ENCODE measurements at places on chromosomes 2 and 18. TPM values are rescaled to one million over a fixed set of nuclear protein-coding genes. Genes with fewer than 3 reads are reported as not detected.
A peak's percentile ranks its signal among the peaks of the same experiment; 100 is the strongest.

DNA sequence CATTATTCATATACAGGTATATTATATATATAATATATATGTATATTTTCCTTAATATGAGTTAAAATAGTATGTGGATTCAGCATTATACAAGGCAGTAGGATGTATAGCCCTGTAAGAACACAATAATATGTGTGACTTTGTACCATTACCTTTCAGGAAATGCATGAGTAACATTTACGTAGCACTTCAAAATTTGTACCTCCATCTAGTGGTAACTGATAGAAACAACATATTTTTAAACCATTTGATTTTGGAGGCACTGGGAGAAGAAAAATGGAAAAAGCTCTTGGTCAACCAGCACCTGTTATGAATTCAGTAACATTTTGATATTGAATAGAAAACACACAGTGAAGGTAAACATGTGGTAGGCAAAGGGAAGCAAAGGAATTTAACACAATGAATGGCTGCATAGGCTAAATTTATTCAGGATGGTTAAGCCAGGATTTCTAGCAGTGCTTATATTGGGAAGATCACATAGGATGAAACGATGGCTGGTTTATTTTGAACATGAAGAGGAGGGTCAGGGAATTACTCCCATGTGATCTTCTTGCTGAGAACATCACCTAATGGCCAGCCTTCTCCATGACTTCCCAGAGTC, 565.5 kb downstream of the CCDC85A start:
- no peaks in the 10 kb centered on the region for H3K4me1 ChIP-seq
- no peak for DNase-seq
- H3K27me3 ChIP-seq = no peaks in the 10 kb centered on the region
- H3K36me3 ChIP-seq = no peaks in the 10 kb centered on the region

GRCh38 chr2:26251893-26252292, 7.2 kb downstream of the HADHB start:
- H3K36me3 ChIP-seq = peaks cover 12% of the 10 kb centered on the region
- H3K4me1 ChIP-seq = peaks cover 17% of the 10 kb centered on the region
- no peak overlapping the region for H3K4me3 ChIP-seq
- no peak overlapping the region for H3K27ac ChIP-seq
- H3K27me3 ChIP-seq = no peaks in the 10 kb centered on the region

- H3K36me3 ChIP-seq = no peaks in the 10 kb centered on the region
- no peaks in the 10 kb centered on the region for H3K27me3 ChIP-seq
- H3K27ac ChIP-seq = no peak overlapping the region
These were observed 66.7 kb downstream of the SKA1 start for GRCh38 chr18:50441501-50441900.

DNA sequence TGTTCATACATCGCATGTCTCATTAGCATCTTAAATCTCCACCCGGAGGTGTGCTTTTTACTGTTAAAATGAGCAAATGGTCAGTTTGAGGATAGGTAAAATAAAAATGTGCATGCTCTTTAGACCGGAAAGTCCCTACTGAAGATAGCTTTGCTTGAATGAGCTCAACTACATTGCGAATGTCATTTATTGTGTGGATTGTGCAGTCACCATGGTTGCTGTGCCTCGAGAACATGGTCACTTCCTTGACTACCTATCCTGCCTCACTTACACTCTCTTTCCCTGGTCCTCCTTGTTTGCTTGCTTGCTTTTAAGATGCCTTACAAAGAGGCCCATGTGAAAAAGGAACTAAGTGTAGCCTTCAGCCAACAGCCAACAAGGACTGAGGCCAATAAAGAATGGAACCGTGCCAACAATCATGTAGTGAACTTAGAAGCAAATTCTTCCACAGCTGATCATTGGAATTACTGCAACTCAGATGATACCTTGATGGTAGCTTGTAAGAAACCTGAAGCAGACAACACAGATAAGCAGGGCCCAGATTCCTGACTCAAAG, 72.2 kb upstream of the BARD1 start:
- no peaks in the 10 kb centered on the region for H3K36me3 ChIP-seq
- H3K27ac ChIP-seq = no peak overlapping the region
- no peak overlapping the region for H3K4me3 ChIP-seq
- DNase-seq = no peak

- DNase-seq = no peak
- peaks cover 2% of the 10 kb centered on the region for H3K27me3 ChIP-seq
- peaks cover 1% of the 10 kb centered on the region for H3K4me1 ChIP-seq
These were observed 130.3 kb upstream of the RAB12 start for GRCh38 chr18:8478968-8479370.

GRCh38 chr2:7363906-7364305, 446.7 kb downstream of the RNF144A start:
- H3K27ac ChIP-seq = no peak overlapping the region
- H3K36me3 ChIP-seq = no peaks in the 10 kb centered on the region

GRCh38 chr2:180733330-180733729, 247.1 kb upstream of the UBE2E3 start:
- no peak for DNase-seq
- H3K4me3 ChIP-seq = no peak overlapping the region
- H3K4me1 ChIP-seq = no peaks in the 10 kb centered on the region
- H3K27ac ChIP-seq = no peak overlapping the region
- peaks cover 2% of the 10 kb centered on the region for H3K27me3 ChIP-seq
- H3K36me3 ChIP-seq = no peaks in the 10 kb centered on the region

DNA sequence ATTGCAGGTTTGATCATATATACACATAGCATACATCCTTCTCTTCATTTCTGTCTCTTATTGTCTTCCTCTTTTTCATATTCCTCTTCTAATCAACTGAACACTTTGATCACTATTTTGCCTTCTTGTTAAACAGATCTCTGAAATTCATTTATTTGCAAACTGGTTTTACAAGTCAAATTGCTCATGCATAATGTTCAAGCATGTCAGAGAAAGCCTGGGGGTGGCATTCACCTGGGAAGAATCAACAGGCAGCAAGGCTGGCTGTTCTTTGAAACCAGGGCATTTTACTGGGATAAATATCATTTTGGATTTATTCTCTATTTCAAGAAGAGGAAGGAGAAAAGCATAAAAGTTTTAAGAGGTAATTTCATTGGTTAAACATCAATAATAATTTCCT, 66.9 kb upstream of the LRATD1 start:
- DNase-seq = no peak
- no peak overlapping the region for H3K27ac ChIP-seq
- H3K4me3 ChIP-seq = no peak overlapping the region
- H3K27me3 ChIP-seq = no peaks in the 10 kb centered on the region
- H3K36me3 ChIP-seq = no peaks in the 10 kb centered on the region

DNA sequence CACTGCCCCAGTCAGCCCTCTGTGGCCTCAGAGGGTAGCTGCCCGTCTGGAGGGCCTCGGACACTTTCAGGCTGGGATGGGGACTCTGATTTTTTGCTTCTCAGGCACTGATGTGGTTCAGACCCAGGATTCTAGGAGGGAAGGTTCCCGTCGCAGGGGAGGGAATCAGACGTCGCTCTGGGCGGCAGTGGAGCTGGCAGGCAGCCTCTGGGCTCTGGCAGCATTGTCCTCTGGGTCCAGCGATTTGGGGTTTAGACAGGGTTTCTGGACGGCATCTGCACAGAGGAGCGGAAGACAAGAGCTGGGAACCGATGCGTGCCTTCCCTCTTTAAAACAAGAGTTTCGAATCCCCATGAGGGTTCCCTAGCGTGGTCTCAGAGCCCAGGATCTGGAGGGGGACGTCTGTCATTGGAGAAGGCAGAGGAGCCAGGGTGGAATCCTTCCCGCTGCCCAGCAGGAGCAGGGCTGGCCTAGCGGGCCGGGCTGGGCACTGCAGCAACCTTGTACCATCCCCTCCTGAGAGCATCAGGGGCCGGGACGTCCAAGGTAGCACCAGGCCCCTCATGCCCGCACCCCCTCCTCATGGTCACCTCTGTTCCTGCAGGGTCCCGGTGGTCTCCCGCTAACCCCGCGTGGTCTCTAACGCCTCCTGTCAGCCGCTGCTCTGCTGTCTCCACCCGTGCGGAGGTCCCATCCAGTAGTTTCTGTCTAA, 246.0 kb downstream of the AGAP1 start:
- H3K36me3 ChIP-seq = no peaks in the 10 kb centered on the region
- H3K27me3 ChIP-seq = no peaks in the 10 kb centered on the region
- H3K4me3 ChIP-seq = no peak overlapping the region
- no peak overlapping the region for H3K27ac ChIP-seq
- no peaks in the 10 kb centered on the region for H3K4me1 ChIP-seq
- DNase-seq = no peak

DNA sequence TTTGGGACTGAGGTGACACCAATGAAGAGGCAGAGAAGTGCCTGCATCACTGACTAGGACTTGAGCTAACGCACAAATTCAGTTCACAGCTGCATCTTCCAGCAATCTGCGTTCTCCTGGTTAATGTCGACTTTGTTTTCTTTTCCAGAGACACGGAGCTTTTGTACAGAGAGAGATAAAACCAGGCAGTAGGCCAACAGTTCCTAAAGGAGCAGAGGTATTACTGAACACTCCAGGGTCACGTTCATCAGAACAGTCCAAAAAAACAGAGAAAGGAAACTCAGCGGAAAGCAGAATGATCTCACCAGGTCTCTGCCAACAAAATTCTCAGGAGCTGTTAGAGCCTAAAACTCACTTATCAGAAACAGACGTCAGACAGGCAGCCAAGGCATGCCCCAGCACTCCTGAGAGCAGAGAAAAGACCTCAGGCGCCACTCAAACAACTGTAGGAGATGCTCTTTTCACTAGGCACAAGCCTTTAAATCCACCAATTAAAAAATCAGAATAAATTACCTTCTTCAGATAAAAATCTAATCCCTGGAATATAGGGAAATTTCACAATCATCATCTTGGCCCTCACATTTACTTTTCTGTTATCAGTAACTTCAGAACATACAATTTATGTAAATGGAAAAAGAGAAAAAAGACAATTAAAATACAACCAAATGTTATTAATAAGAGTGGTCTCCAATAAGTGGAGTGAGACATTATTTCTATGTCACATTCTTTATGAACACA, 95.9 kb upstream of the SPTBN1 start:
- no peaks in the 10 kb centered on the region for H3K36me3 ChIP-seq
- no peak overlapping the region for H3K27ac ChIP-seq
- DNase-seq = no peak
- H3K27me3 ChIP-seq = peaks cover 17% of the 10 kb centered on the region
- H3K4me3 ChIP-seq = no peak overlapping the region

DNA sequence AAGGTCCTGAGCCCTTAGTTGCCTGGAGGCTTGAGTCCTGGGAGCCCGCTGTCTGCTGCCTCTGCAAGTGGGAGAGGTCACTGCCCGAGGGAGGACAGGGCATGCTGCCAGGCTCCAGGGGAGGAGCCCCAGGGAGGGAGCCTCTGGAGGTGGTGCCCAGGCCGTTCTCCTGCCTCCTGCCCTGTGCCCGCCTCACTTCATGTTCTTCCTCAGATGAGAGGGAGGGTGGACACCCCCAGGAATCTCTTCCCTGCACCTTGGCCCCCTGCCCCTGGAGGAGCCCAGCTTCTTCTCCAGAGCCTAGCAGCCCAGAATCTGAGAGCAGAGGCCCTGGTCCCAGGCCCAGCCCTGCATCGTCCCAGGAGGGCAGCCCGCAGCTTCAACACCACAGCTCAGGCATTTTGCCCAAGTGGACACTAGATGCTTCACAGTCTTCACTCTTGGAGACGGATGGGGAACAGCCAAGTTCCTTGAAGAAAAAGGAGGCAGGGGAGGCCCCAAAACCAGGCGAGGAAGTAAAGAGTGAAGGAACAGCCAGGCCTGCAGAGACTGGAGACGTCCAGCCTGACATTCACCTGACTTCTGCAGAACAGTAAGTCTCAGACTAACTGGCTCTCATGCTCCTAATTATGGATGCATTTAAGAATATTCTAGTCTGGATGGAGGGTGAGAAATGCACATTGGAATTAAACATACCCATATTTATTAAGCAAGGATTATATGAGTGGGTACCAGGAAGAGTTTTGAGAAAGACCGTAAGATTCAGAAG, 12.1 kb downstream of the PSD4 start:
- no peaks in the 10 kb centered on the region for H3K27me3 ChIP-seq
- H3K4me3 ChIP-seq = peak overlapping the region; percentile 23
- H3K27ac ChIP-seq = peak overlapping the region; percentile 67
- peaks cover 58% of the 10 kb centered on the region for H3K4me1 ChIP-seq
- peaks cover 65% of the 10 kb centered on the region for H3K36me3 ChIP-seq

DNA sequence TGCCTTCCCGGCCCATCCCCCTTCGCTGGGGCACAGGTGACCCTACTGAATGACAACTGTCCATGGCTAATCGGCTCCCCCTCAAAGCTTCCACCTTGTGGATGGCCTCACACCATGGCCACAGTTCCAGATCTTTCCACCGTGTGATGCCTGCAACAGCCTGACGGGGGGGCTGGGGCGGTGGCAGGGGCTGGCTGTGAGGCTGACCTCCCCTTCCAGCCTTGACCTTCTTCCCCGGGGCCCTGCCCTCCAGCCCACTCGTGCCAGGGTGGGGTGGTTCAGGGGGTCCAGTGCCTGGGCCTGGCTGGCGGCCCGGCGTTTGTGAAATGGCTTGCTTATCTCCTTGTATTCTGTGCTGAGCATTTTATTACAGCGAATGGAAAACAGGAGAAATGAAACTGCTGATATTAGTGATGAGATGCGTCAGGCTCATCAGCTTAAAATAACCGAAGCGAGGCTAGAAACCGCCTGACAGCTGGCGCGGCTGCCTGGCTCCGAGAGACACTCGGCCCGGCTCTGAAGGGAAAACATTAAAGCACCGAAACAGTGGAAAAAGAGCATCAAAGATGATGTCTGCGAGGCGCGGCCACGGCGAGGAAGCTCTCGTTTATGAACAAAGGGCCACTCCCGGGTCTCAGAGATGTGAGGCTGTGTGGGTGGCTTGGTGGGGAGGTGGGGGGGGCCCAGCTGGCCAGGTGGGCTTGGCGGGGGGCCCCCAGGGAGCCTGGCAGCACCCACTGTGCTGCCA, 916 bp upstream of the PDCD1 start:
- H3K4me3 ChIP-seq = peak overlapping the region; percentile 89
- H3K4me1 ChIP-seq = peaks cover 55% of the 10 kb centered on the region
- peaks cover 5% of the 10 kb centered on the region for H3K27me3 ChIP-seq
- peaks cover 17% of the 10 kb centered on the region for H3K36me3 ChIP-seq
- DNase-seq = peak; percentile 86
- peak overlapping the region; percentile 91 for H3K27ac ChIP-seq

GRCh38 chr2:25567406-25567805, 106.0 kb downstream of the DTNB start:
- H3K27ac ChIP-seq = no peak overlapping the region
- no peak overlapping the region for H3K4me3 ChIP-seq
- H3K4me1 ChIP-seq = peaks cover 12% of the 10 kb centered on the region
- no peaks in the 10 kb centered on the region for H3K36me3 ChIP-seq

DNA sequence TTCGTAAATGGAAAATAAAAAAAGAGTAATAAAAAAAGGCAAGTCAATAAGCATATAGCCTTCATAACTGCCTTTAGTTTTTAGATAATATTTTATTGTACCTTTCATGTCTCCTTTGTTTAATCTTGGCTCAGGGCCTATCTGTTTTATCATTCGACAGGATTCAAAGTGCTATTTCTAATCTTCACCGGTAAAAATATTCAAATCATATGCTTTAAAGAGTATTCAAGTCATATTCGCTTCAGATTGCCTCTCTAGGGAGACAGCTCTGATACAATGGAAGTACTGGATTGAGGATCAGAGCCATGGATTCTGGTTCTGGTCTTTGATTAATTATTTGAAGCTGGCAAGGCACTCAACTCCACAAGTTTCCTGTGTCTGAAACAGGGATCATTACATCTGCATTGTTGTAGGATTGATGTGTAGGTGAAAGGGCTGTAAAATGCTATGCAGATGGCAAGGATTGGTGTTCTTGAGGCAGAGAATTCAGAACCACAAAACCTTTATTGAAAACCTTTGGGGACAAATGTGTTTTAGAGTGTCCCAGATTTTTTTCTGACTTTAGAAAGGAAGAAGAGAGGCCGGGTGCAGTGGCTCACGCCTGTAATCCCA, 84.3 kb upstream of the RAPH1 start:
- DNase-seq = no peak
- H3K27me3 ChIP-seq = peaks cover 4% of the 10 kb centered on the region

Gene CHRNA1
- total RNA-seq = not detected

Gene HOXD9
- not detected for total RNA-seq

Gene GPN1
- total RNA-seq = 51.0 TPM

Gene UGT1A3
- not detected for total RNA-seq

Gene REG1B
- total RNA-seq = not detected

Gene G6PC2
- not detected for total RNA-seq
